Aorta (tissue), 5 donors: ENCODE measurements at places on chromosomes 2 and 18. TPM values are rescaled to one million over a fixed set of nuclear protein-coding genes. Genes with fewer than 3 reads are reported as not detected.
A peak's percentile ranks its signal among the peaks of the same experiment; 100 is the strongest.

DNA sequence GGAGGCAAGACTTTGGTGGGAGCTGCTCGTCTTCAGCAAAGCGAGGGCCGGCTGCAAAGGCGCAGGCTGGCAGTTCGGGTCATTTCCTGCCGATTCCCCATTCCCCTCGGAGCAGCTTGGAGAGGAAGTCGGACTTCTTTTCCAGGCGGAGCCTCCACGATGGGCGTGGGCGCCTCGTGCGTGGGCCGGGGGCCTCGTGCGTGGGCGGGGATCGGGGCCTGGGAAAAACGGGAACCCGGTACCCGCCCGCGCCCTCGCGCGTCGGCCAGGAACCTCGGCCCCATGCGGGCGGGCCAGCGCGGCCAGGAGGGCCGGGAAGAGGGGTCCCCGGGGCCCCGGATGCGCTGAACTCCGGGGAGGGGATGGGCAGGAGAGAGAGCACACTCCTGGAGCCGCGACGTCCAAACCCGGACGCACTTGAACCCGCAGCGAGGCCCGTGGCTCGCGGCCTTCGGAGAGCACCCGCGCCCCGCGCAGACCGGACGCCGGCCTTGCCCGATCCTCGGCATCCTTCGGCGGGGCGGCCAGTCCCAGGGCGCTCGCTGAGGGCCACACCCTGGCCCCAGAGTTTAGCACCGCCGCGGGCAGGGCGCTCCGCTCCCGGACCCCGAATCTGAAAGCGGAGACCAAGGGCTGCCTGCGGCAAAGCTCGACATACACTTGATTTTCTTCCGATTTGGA is 368.4 kb downstream of the MTX2 start:
- H3K4me1 ChIP-seq, result no peaks in the 10 kb centered on the region
- H3K36me3 ChIP-seq, result no peaks in the 10 kb centered on the region
- H3K27me3 ChIP-seq, result no peaks in the 10 kb centered on the region

DNA sequence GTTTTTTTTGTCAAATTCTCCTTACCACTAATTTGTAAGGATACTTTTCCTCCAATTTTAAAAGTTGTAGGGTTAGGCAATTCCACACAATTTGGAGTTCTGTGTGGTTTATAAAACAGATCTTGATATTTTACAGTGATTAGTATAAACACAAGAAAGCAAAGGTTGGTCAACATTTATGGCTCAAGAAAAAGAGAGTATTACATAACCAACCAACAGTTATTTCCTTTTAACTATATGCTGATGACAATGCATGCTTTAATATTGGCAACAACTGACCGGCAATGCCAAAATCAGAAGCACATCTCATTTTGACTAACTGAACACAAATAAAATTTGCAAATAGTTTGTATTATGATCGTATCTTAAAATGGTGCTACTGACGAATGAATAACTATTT is 137.2 kb downstream of the CDH2 start:
- no peaks in the 10 kb centered on the region for H3K4me1 ChIP-seq
- no peak overlapping the region for H3K4me3 ChIP-seq
- DNase-seq, result no peak
- no peaks in the 10 kb centered on the region for H3K36me3 ChIP-seq
- H3K27me3 ChIP-seq, result no peaks in the 10 kb centered on the region

- no peaks in the 10 kb centered on the region for H3K4me1 ChIP-seq
- H3K27me3 ChIP-seq, result no peaks in the 10 kb centered on the region
- no peaks in the 10 kb centered on the region for H3K36me3 ChIP-seq
- no peak for DNase-seq
- H3K27ac ChIP-seq, result no peak overlapping the region
These were observed 103.7 kb downstream of the CTAGE1 start for GRCh38 chr18:22314001-22314400.

DNA sequence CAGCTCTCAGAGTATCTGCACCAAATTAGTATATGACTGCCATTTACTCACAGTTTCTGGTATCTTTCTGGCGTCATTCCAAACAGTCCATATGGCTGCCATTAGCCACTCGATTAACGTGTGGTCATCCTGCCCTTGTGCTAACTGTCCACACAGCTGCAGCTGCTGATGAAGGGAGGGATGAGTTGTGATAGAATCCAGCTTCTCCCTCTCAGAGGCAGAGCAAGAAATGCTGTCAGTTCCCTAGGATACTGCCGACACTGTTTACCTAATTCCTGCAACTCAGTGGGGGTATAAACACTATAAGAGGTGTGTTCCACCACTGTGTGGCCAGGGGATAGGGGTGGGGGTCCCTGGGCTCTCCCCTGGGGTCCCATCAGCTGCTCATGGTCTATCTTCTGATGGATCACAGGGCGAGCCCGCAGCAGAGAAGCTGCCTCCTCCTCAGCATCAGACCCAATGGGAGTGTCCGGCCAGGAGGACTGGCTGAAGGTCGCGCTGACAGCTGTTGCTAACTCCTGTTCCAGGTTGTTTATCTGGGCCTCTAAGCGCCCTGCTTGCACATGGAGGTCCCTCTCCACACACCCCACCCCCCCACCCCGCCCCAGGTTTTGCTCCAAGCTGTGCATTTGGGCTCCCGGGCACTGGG is 17.3 kb upstream of the KLHL23 start:
- H3K36me3 ChIP-seq, result no peaks in the 10 kb centered on the region
- H3K4me3 ChIP-seq, result no peak overlapping the region
- DNase-seq, result no peak
- no peaks in the 10 kb centered on the region for H3K27me3 ChIP-seq
- H3K27ac ChIP-seq, result no peak overlapping the region
- no peaks in the 10 kb centered on the region for H3K4me1 ChIP-seq

DNA sequence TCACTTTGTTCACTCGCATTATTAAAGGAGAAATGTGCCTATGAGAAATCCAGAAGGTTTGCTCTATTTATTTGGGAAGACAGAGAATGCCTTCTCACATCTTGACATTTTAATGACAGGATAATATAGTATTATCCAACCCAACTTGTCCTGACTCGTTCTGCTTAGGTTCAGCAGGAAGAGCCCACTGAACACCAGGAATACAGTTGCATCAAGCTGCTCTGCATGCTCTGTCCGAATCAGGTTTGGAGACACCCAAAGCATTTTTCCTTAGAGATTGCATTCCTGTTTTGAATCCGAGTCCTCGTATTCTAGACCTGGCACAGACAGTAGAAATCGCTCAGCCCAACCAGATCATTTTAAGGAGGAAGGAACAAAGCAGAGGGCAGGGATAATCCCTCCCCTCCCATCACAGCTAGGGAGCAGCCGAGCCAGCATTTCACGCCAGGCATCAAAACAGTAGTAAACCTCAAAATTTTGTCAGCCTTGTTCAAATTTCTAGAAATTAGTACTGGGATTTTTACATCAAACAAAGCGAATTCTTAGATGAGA is 837.4 kb upstream of the ID2 start:
- H3K4me3 ChIP-seq, result no peak overlapping the region
- no peaks in the 10 kb centered on the region for H3K27me3 ChIP-seq
- no peaks in the 10 kb centered on the region for H3K36me3 ChIP-seq
- no peak for DNase-seq
- H3K4me1 ChIP-seq, result no peaks in the 10 kb centered on the region

GRCh38 chr2:186639939-186640338 is 50.1 kb downstream of the ITGAV start:
- no peaks in the 10 kb centered on the region for H3K4me1 ChIP-seq
- peaks cover 8% of the 10 kb centered on the region for H3K36me3 ChIP-seq
- DNase-seq, result no peak
- no peaks in the 10 kb centered on the region for H3K27me3 ChIP-seq

GRCh38 chr18:41644466-41644865 is 310.6 kb upstream of the PIK3C3 start:
- H3K27ac ChIP-seq, result no peak overlapping the region
- H3K36me3 ChIP-seq, result no peaks in the 10 kb centered on the region
- DNase-seq, result no peak
- no peaks in the 10 kb centered on the region for H3K4me1 ChIP-seq
- H3K27me3 ChIP-seq, result no peaks in the 10 kb centered on the region

DNA sequence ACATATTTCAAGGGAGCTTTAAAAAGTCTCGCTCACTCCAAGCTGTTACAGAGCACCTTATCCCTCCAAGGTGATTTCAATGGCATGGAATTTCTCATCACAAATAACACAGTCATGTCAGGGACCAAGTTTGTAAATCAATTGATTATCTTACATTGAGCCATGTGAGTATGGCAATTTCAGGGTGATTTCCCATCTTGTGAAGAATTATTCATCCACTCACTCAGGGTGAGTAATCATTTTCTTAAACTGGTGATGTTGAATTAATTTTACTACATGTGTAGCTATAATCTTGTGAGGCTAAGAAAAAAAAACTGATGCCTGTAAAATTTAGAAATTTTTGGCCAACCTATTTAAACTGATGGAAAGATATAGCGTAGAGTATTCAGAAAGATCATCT is 3.3 kb upstream of the ABCA12 start:
- no peaks in the 10 kb centered on the region for H3K27me3 ChIP-seq
- no peak overlapping the region for H3K4me3 ChIP-seq
- no peaks in the 10 kb centered on the region for H3K36me3 ChIP-seq
- no peak overlapping the region for H3K27ac ChIP-seq

DNA sequence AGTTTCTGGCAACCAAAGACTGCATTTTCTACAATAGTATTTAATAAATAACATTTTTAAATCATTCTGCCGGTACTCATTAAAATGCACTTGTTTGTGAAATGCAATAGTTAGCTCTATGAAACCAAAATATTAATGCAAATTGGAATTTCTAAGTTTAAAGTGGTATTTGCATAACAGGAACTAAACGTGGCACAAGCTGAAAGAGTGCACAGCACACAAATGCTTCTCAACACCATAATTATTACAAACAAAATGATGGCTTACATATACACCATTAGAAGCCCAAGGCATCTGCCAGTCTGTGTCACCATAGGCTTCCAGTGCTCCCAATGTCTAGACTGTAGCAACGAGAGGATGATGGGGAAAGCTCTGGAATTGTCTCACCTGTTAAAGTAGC is 280.5 kb downstream of the TCF4 start:
- no peaks in the 10 kb centered on the region for H3K4me1 ChIP-seq
- H3K36me3 ChIP-seq, result no peaks in the 10 kb centered on the region
- no peak for DNase-seq
- H3K27ac ChIP-seq, result no peak overlapping the region
- H3K27me3 ChIP-seq, result no peaks in the 10 kb centered on the region
- no peak overlapping the region for H3K4me3 ChIP-seq

DNA sequence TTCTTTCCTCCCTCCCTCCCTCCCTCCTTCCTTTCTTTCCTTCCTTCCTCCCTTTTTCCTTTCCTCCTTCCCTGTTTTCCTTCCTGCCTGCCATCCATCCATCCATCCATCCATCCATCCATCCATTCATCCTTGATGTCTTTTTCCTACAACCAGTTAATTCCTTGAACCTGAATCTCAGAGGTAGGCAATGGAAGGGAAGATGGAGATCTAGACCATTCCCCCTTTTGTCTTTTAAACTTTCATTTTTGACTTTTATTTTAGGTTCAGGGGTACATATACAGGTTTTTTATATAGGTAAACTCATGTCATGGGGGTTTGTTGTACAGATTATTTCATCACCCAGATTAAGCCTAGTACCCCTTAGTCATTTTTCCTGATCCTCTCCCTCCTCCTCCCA is 97.4 kb downstream of the OSBPL6 start:
- H3K27me3 ChIP-seq, result no peaks in the 10 kb centered on the region
- no peak for DNase-seq
- no peak overlapping the region for H3K4me3 ChIP-seq

GRCh38 chr18:35376393-35376741 is 770 bp downstream of the ZNF396 start:
- DNase-seq, result peak; percentile 78
- no peaks in the 10 kb centered on the region for H3K36me3 ChIP-seq
- H3K27me3 ChIP-seq, result no peaks in the 10 kb centered on the region
- H3K4me3 ChIP-seq, result peak overlapping the region; percentile 74
- H3K27ac ChIP-seq, result no peak overlapping the region

DNA sequence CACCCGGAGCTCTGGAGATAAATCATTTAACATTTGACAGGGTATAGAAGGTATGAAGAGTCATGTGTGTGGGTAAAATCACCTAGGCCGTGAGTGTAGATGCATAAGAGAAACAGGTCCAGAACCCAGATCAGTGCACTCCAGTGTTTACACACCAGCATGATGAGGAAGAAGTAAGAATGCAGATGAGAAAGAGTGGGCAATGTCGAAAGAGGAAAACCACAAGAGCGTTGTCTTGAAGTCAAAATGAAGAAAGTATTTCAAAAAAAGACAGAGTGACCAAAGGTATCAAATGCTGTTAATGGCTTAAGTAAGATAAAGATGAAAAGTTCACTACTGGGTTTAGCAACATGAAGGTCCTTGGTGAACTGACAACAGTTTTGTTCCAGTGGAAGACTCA is 32.0 kb upstream of the PLB1 start:
- H3K4me3 ChIP-seq, result no peak overlapping the region
- H3K27ac ChIP-seq, result no peak overlapping the region
- DNase-seq, result no peak
- H3K27me3 ChIP-seq, result no peaks in the 10 kb centered on the region
- H3K4me1 ChIP-seq, result no peaks in the 10 kb centered on the region

GRCh38 chr2:59182249-59182648 is 941.1 kb upstream of the FANCL start:
- no peak for DNase-seq
- no peaks in the 10 kb centered on the region for H3K4me1 ChIP-seq
- H3K4me3 ChIP-seq, result no peak overlapping the region
- H3K27me3 ChIP-seq, result no peaks in the 10 kb centered on the region
- no peak overlapping the region for H3K27ac ChIP-seq

DNA sequence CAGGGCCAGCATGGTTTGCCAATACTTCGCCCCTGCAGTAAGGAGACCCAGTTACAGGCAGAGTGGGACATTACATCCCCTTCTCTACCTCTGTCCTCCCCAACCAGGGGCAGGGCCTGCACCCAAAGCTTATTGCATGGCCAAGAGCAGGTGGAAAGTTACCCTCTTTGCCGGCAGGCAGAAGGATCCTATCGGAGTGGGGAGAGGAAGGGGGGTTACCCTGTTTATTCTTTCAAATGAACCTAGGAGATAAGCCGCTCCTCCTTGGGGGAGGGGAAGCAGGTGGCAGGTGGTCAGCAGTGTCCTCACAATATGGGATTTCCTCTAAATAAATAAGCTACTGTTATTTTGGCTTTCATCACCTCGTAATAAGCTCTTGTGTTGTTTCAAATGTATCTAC is 53.9 kb downstream of the SPATS2L start:
- no peak overlapping the region for H3K27ac ChIP-seq
- H3K36me3 ChIP-seq, result no peaks in the 10 kb centered on the region
- DNase-seq, result no peak
- peaks cover 10% of the 10 kb centered on the region for H3K4me1 ChIP-seq
- H3K27me3 ChIP-seq, result no peaks in the 10 kb centered on the region
- H3K4me3 ChIP-seq, result no peak overlapping the region

- H3K27ac ChIP-seq, result no peak overlapping the region
- H3K4me3 ChIP-seq, result no peak overlapping the region
- no peaks in the 10 kb centered on the region for H3K36me3 ChIP-seq
- no peak for DNase-seq
- no peaks in the 10 kb centered on the region for H3K27me3 ChIP-seq
These were observed 80.7 kb upstream of the DAPL1 start for GRCh38 chr2:158714420-158714819.

GRCh38 chr2:84939426-84940087 is 31.4 kb upstream of the KCMF1 start:
- no peak overlapping the region for H3K4me3 ChIP-seq
- H3K4me1 ChIP-seq, result no peaks in the 10 kb centered on the region
- no peaks in the 10 kb centered on the region for H3K36me3 ChIP-seq

- no peak overlapping the region for H3K27ac ChIP-seq
- no peaks in the 10 kb centered on the region for H3K27me3 ChIP-seq
- no peak overlapping the region for H3K4me3 ChIP-seq
- H3K36me3 ChIP-seq, result no peaks in the 10 kb centered on the region
- DNase-seq, result no peak
These were observed 731.6 kb downstream of the SOCS6 start for GRCh38 chr18:71020342-71021029.

Gene REG1B
- total RNA-seq, result 3.8 TPM

Gene GBX2
- total RNA-seq, result not detected

Gene CAPN14
- total RNA-seq, result 0.21 TPM

Gene RAPGEF4
- 22.8 TPM for total RNA-seq
